Calu3 (cell line): ENCODE measurements at places on chromosomes 16 and 17.
A peak's percentile ranks its signal among the peaks of the same experiment; 100 is the strongest.

DNA sequence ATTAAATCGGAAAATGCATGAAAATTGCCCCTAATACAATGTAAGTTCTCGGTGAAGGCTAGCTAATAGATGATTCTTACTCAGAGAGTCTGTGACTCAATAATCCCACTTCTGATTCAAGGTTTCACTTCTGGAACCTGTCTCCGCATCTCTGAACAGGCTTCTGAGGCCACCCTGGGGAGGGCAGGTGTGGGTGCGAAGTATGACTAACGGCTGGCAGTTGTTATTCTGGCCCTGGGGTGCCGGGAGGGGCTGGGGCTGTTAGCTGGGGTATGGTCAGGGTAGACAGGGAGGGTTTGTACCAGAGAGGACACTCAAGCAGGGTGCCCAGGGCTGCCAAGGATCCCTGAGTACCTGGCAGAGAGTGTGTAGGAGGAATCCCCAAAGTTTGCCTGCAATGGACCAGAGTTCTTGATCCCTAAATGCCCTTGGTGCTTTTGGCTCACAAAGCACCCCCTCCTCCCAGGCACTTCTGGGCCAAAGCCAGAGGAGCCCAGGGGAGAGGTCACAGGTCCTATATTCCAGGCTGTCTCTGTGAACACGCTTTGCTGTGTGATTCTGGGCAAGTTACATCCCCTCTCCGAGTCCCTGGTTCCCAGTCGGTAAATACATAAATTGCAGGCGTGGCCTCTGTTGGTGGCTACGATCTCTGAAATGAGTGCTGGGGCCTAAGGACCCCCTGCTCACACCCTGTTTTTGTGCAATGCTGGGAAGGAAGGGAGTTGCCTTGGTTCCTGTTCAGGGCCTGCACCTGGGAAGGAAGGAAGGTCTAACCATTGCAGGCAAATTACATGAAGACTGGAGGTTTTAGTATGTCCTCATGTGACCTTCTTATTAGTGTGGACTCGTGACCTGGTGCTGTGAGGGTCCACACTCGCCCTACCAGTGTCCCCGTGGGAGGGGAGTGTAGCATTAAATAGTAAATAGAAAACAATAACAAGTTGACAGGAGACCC lies 49.9 kb upstream of the CPNE2 start:
- no peak for DNase-seq

- DNase-seq, result no peak
Observed at GRCh38 chr17:6205525-6205924, 135.3 kb downstream of the WSCD1 start.

DNA sequence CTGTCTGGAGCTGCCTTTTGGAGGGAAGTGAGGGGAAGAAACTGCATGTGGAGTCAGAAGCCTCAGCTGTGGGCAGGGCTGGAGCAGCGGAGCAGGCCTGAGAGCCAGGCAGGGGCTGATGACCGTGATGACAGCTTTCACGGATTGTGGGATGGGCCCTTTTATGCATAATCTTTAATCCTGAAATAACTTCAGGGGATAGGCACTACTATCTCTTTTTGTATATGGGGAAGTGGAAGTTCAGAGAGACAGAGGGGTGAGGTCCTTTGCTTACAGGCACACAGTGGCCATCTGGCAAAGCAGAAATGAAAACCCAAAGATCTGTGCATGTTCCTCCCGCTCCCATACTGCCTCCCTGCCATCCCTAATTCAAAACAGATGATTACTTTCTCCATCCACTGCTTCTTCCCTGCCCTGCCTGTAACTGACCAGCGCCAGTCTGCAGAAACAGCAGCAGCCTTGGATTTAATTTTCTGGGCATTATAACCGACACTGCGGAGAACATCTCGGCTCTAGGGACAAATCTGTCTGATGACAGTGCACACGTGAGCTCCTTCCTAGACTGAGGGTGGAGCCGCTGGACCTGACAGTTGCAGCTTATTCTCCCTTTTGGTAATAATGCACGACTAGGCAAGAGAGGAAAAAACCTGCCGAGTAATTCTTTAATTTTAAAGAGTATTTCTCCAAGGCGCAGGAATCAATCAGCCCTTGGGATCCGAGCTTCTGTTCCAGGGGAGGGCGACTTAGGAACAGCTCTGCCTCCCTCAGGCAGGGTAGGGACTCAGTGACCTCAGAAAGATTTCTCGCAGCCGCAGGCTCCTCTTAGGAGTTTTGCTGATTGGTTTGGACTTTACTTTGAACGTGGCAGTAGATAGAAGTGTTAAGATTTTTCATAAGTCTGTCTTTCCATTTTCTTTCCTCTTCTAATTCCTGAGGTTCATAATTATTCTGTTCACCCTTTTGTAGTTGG lies 95.4 kb downstream of the UTP18 start:
- no peak for DNase-seq

- DNase-seq, result peak; percentile 67
Observed at GRCh38 chr17:4934173-4934979, 2.3 kb downstream of the GP1BA start.

DNA sequence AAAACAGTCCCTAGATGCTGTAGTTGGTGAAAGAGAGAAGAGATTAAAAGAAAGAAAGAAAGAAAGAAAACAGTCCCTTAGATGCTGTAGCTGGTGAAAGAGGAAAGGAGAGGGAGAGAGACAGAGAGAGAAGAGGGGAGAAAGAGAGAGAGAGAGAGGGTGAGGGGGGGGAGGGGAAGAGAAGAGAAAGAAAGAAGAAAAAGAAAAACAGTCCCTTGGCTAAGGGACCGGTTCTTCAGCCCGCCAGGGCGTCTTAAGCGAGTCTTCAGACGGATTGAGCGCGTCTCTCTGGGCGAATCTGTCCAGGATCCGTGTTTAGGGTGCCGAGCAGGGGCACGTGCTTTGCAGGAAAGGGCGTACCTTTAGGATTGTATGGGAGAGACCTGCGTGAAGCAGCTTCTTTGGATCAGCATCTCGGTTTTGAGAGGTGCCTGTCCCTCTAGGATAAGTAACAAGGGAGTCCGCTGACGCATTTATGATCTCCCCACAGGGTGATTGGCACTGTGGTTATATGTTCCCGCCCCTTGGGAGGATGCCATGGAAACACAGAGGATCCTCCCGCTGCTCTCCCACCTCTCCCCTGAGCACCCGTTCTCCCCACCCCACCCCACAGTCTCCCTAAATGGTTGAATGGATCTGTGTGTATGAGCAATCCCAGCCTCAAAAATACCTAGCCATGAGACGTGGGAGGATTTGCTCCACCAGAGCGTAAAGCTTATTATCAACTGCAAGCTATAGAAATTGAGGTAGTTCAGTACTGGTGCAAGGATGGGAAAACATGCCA lies 16.7 kb downstream of the GNGT2 start:
- DNase-seq, result peak; percentile 23

GRCh38 chr17:80523956-80524712 lies 20.5 kb upstream of the RPTOR start:
- DNase-seq, result no peak

DNA sequence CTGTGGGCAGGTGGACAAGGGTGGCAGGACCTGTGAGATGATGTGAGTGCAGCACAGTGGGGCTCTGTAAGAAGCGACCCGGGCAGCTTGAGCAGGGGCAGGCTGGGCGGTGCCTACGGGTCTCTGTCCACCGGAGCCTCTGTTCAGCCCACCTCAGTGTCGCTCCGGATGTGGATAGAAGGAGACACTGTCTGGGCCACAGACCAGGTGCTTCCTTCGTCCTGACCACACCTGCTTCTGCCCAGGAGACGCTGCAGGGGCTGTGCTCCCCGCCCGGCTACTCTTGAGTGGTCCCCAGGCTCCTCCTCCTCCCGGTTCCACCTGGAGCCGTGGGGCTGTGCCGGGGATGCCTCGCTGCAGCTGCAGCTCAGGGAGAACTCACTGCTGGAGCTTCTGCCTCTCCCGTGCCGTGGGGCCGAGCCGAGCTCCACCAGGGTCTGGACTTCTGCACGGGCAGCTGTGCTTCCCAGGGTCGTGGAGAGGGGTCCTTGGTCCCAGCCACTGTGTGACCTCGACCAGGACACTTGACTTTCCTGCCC lies 21.5 kb downstream of the METRNL start:
- no peak for DNase-seq

DNA sequence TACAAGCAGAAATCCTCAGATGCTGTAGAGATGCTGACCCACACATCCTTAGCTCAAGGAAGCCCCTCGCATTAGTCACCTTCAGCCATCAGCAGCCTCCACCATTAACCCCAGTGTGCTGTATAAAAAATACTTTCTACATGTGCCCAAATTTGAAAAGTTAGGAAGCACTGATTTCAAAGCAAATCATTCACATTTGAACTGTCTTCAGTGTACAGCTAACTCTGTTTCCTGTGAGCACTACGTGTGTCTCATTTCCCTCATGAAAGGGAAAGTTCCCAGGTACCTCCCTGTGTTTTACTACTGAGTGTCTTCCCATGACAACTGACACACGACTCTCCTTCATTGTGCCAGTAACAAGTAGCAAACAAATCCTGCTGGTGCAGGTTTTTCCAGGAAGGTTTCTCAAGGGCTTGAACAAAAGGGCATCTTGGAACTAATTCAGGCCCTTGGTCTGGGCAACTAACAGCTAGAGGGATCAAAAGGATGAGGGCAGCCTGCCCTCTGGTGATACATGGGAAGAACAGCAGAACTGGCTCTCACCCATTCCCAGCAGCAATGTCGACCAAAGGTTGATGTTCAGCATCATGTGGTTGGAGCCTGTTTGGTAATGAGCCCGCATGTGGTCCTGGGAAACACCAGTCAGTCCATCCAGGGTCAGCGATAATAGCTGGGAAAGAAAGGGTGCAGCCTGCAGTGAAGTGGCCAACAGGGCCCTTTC lies 4.0 kb downstream of the SLC35B1 start:
- DNase-seq, result peak; percentile 48

- DNase-seq, result no peak
Observed at GRCh38 chr17:50265212-50265611, 9.1 kb upstream of the TMEM92 start.

GRCh38 chr16:36336-36984 lies 16.9 kb downstream of the POLR3K start:
- DNase-seq, result no peak
